Stimulated activated CD8-positive, alpha-beta memory T cell treated with anti-CD3 and anti-CD28 coated beads, Interleukin-7, amount 100 ng/mL, for 4 hours (primary cell): ENCODE measurements at places on chromosomes 5 and 9.
A peak's percentile ranks its signal among the peaks of the same experiment; 100 is the strongest.

GRCh38 chr5:42285230-42285629 is 138.0 kb upstream of the GHR start:
- no peak for DNase-seq

GRCh38 chr5:69468631-69469030 is 24.0 kb upstream of the OCLN start:
- DNase-seq: no peak

DNA sequence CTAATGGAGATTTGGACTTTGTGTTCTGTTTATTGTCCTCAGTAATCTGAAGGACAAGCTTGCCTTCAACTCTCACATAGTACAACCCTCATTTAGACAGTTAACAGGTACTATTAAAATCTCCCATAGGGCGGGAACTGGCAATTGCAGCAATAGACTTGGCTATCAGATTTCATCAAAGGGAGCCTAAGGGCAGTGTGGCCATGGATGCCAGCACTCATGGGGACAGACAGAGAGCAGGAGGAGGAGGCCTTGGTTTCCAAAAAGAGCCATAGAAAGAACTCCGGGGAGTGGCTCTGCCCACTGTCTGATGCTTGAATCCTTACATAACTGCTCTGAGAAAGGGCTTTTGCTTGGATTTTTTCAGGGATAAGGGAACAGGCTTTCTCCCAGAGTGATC is 6.8 kb downstream of the SLC36A1 start:
- DNase-seq: no peak

DNA sequence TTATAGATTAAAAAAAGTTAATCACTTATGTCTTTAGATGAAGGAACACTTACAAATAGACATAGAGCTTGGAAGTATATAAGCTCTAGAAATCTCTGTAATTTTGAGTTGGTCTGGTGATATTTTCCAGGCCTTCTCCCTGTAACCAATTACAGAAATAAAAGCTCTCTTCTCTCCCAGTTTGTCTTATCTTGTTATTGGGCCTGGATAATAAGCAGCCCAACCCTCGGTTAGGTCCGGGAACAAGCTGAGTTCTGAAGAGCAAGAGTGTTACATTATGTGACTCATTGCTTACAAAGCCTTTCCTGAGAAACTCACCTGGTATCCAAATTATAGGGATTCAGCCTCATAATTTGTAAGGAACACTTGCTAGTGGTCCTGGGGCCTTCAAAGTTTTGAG is 1146.2 kb downstream of the CDH9 start:
- DNase-seq: no peak

DNA sequence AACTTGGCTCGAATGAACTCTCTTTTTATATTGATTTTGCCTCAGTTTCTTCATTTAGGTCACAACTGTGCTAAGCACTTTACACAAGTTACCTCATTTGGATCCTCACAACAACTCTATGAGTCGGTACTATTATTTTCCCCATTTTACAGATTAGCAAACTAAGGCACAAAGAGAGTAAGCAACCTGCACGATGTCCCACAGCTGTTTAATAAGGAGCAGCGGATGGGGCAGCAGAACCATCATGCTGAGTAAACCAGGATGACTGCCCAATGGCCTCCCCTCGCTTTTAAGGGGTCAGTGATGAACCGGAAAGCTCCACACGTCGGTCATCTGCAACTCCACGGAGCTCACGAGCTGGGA is 607 bp downstream of the PRELID2 start:
- no peak for DNase-seq

GRCh38 chr5:95644351-95645042 is 2.1 kb upstream of the RFESD start:
- peak; percentile 33 for DNase-seq

GRCh38 chr5:83780699-83781350 is 60.2 kb upstream of the HAPLN1 start:
- no peak for DNase-seq

- DNase-seq: no peak
Observed at GRCh38 chr9:129348890-129349664, 171.0 kb upstream of the IER5L start.

DNA sequence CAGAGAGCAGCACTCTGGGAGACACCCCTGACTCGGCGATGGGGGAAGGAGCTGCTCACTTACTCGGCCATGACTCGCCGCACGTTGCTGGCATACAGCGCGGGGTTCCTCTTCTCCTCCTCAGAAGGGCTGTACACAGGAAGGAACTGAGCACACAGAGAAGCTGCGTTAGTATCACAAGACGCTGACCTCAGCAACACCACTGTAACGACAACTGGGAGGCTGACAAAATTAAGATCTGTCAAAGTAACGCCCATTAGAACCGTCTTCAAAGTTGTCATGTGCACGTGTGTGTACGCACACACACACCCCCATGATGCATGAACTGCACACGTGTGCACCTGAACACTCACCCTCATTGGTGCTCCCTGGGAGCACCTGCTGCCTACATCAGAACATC is 32.1 kb upstream of the SLC6A3 start:
- DNase-seq: no peak

DNA sequence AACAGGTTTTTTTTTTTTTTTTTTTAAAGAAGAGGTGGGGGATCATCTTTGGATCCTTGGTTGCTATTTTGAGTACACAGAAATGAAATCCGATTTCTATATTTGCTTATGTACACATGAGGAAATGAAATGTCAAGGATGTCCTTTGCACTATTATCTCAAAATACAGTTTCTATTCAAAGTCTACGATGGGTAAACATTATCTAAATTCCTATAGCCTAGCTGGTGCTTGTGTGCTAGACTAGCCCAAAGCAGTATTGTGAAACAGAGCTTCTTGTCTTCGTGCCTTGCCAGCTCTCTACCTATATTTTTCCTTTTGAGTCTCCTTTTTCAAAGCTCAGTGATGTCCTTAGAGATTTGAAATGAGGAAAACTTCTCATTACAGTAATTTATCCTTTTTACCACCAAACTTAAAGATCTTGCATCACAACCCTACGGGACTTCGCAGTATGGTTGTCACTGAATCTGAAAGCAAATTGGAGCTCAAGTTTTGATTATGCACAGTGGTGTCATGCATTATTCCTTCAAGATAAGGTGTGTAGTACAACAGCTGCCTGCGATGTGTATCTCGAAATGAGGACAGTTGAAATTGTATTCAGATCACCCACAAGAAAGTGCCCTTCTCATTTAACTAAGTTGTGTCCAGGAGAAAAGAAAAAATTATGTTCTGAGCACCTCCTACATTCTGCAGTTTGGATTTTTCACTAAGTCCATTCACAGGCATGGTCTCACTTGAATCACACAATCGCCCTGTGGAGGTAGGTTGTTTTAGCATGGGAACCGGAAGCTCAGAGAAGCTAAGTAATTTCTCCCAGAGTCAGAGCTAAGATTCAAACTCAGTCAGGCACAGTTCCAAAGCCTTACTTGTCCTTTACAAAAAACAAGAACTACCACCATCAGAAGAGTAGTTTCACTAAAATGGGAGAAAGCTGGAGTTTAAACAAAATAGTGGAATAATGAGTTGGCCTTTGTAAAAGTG is 379.0 kb downstream of the GLIS3 start:
- DNase-seq: no peak

- DNase-seq: no peak
Observed at GRCh38 chr9:512555-513272, 298.0 kb downstream of the DOCK8 start.

GRCh38 chr5:160887780-160888179 is 35.8 kb upstream of the ATP10B start:
- no peak for DNase-seq

GRCh38 chr5:119290161-119290569 is 65.7 kb upstream of the TNFAIP8 start:
- no peak for DNase-seq

GRCh38 chr5:76007904-76008303 is 75.3 kb upstream of the SV2C start:
- no peak for DNase-seq

DNA sequence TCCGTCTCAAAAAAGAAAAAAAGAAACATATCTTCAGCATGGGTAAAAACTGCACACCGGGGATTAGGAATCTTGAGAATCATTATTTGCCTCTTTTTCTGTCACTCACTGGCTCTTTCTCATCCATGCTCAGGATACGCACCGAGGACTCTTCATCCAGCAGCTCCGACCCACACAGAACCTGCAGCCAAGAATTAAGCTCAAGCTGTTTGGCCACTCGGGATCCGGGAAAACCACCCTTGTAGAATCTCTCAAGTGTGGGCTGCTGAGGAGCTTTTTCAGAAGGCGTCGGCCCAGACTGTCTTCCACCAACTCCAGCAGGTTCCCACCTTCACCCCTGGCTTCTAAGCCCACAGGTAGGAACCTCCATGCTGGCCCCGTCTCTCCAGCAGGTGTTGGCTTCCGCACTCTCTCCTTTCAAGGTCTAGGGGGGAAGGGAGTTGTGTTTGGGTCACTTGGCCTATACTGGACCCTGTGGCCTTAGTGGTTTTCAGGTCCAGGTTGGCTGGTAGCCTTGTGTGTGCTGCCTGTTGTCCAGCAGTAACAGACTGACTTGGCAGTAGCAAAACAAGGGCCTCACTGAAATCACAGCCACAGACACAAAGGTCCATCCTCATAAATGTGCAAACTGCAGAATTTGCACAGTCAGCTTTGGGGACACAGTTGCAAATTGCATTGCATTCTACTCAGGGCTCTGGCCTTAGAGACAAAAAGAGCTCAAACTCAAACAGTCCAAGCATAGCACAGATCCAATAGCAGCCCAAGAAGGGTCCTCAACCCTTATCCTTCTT is 44.5 kb upstream of the CTSL start:
- no peak for DNase-seq

GRCh38 chr9:71446473-71447411 is 321.6 kb downstream of the CEMIP2 start:
- no peak for DNase-seq

DNA sequence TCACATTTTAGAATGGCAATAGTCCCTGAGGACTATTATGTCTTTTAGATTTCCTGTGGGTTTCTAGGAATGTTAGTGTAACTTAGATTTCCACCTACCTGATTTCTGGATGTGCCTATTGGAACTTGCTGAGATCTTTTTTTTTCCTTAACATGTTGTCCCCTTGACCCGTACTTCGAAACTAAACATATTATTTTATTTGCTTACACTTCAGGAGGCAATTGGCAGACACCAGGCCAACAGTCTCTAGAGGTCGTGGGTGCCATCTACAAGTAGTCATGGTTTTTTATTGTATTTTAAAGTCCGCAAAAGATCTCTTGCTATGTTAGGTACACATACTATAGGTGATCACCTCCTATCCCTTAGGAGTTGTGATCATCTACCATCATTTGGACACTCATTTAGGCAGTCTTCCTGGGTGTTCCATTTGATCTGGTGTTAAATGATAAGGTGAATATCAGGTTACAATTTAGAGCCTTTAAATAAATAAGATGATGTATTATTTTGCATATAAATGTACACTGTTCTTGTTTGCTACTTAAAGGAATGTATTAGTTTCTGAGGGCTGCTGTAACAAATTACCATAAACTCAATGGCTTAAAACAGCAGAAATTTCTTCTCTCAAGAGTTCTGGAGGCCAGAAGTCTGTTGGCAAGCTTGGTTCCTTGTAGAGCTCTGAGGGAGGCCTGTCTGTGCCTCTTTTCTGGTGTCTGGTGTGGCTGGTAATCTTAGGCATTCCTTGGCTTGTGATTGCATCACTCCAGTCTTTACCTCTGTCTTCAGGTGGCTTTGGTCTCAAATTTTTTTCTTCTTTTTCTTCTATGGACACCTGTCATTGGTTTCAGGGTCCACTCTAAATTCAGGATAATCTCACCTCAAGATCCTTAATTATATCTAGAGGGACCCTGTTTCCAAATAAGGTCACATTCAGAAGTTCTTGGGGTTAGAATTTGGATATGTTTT is 64.8 kb downstream of the ZCCHC7 start:
- no peak for DNase-seq

DNA sequence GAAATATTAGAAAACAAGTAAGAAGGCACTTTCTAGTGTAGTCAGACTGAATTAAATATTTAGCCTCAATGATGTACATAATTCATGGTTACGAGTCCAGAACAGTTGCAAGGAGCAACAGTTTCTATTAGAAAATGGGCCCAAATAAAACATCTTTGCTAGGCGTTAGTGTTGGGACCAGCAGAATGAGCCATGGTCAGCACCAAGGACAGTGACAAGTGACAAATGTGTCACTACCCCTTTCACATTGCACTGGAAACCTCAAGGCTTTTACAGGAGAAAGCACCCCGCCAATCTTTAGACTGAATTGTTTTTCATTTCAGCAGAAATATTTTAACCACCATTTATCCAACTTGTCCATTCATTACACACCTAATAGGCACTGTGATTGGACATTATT is 301.3 kb upstream of the ADCY2 start:
- no peak for DNase-seq

GRCh38 chr5:54329731-54330709 is 19.6 kb upstream of the ARL15 start:
- DNase-seq: no peak

GRCh38 chr5:25554077-25554476 is 909.3 kb upstream of the CDH10 start:
- no peak for DNase-seq

GRCh38 chr5:141879426-141879759 is 1.2 kb upstream of the PCDH1 start:
- DNase-seq: no peak

GRCh38 chr9:20316372-20316771 is 305.9 kb downstream of the MLLT3 start:
- DNase-seq: no peak

DNA sequence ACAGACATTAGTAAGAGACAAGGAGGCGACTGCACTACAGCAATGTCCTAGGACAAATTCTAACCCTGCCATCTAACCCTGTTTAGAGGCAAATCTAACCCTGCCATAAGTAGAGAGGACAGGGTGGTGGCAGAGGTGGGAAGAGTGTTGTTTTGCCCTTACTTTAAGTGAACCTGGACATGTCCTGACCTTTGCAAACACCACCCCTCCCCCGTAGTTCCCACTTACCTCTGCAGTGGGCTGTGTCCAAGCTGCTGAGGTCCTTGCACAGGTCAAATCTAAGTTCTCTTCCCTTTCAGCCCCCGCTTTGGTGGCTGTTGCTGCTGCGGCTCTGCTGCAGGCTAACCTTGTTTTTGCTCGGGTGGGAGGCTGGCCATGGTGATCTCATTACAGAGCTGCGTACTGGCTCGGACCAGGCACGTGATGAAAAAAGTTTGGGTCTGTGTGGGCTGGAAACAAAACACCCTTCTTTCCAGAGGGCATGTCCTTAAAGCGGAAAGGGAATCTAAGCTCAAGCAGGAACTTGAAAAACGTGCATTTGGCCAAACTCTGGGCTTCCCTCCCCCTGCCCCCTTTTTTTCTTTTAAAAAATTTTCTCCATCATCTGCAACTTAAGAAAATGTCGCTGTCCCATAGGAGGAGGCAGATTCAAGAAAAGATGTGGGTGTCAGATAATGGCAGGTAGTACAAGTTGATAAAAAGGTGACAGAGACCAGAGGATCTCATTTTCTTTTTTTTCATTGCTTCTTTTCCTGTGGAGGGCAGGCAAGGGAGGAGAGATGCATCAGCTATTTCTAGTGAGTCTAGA is at the start of gene FAXDC2:
Gene FAXDC2 (minus strand): TSS at position 349 of the 808 bp plus-strand sequence. CDS start 12,425 bp downstream, outside the sequence.
- DNase-seq: no peak

GRCh38 chr5:175616083-175616482 is 41.8 kb upstream of the HRH2 start:
- peak; percentile 6 for DNase-seq

- no peak for DNase-seq
Observed at GRCh38 chr5:153544706-153545105, 54.2 kb downstream of the GRIA1 start.

- DNase-seq: no peak
Observed at GRCh38 chr5:151430731-151431130, 16.7 kb upstream of the SLC36A1 start.

GRCh38 chr5:103467831-103468230 is 94.8 kb downstream of the NUDT12 start:
- DNase-seq: no peak
